ENCODE measurements at places on chromosomes 6 and 20. TPM values are rescaled to one million over a fixed set of nuclear protein-coding genes. Genes with fewer than 3 reads are reported as not detected.

Gene IL17A
- total RNA-seq = not detected

Gene ZSCAN31
- 7.8 TPM for total RNA-seq

Gene SF3B5
- 122 TPM for total RNA-seq

Gene ACTL10
- 1.9 TPM for total RNA-seq

Gene TRPC4AP
- total RNA-seq = 59.5 TPM

Gene MYCT1
- under 0.01 TPM for total RNA-seq

Gene KIAA0408
- 0.37 TPM for total RNA-seq

Gene RAD21L1
- total RNA-seq = 0.14 TPM

Gene LY6G6D
- not detected for total RNA-seq

Gene GGTLC1
- total RNA-seq = not detected

Gene MCCD1
- not detected for total RNA-seq

Gene SRSF3
- total RNA-seq = 219 TPM

Gene FOXA2
- total RNA-seq = under 0.01 TPM

Gene ARHGAP40
- total RNA-seq = not detected

Gene IYD
- not detected for total RNA-seq
